Osteocyte (in vitro differentiated cells): ENCODE measurements at places on chromosomes 13 and 19. TPM values are rescaled to one million over a fixed set of nuclear protein-coding genes. Genes with fewer than 3 reads are reported as not detected.

Gene GPATCH1
- total RNA-seq: 8.2 and 9.4 TPM in 2 replicates

Gene SRRM5
- total RNA-seq: 0.24 and 0.35 TPM in 2 replicates

Gene ZFP82
- total RNA-seq: 8.9 TPM in 2 replicates

Gene RGCC
- total RNA-seq: 1.3 and 1.6 TPM in 2 replicates

Gene SLC6A16
- 5.3 and 6.0 TPM in 2 replicates for total RNA-seq

Gene S1PR2
- 21.8 and 23.6 TPM in 2 replicates for total RNA-seq

Gene RPS19
- 1,810 and 1,837 TPM in 2 replicates for total RNA-seq

GRCh38 chr19:42269478-42270345, 660 bp downstream of the CIC start:
- H3K4me1 ChIP-seq: peaks cover 34% of the 10 kb centered on the region
- DNase-seq: no peak
- H3K36me3 ChIP-seq: peaks cover 10% of the 10 kb centered on the region
- H3K27ac ChIP-seq: peak overlapping the region; percentile 93
- no peaks in the 10 kb centered on the region for H3K27me3 ChIP-seq
- peak overlapping the region; percentile 84 for H3K4me3 ChIP-seq

DNA sequence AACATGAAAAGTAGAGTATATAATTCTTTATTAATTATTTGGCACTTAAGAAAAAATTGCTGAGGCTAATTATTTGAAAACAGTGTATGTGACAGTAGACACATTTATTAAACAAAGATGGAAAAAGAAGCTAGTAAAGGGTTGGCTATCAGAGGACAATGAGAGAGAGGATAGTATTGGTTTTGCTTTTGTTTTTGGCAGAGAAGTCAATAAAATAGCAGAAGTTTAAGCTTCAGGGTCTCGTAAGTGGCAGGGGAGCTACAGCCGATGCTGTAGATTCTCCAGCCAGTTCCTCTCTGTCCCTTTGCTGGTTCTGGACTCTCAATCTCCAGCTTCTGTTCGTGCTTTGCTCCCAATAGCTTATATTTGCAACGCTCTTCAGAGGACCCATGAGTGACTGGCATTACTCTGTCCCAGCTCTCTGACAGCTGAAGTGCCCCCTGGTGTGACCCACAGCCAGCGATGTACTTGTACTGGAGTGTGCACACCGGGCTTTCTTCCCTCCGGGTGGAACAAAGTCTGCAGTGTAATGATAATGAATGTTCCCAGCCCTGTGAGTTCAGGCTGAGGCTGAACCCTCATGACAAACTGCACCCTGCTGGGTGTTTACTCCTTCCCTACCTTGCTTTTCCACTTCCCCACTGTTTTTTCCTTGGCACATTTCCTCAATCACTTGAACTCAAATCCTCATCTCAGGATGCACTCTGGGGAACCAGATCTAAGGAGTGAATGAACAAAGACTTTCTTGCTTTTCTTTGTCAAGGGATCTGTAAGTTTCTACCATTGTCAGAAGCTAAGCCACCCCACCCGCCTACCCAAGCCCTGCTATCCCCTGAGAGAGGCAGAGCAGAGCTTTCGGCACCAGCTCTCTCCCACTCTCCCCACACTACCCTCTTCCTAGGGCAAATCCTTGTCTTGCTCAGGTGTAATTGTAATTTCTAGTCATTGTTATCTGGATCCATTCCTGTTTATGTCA, 254.8 kb downstream of the LHFPL6 start:
- H3K27ac ChIP-seq: peak overlapping the region; percentile 78
- peak overlapping the region; percentile 34 for H3K4me3 ChIP-seq
- H3K36me3 ChIP-seq: peaks cover 23% of the 10 kb centered on the region
- no peaks in the 10 kb centered on the region for H3K27me3 ChIP-seq
- DNase-seq: no peak

GRCh38 chr13:37488726-37489125, 109.8 kb downstream of the POSTN start:
- no peaks in the 10 kb centered on the region for H3K27me3 ChIP-seq
- no peak for DNase-seq
- peak overlapping the region; percentile 58 for H3K27ac ChIP-seq
- no peaks in the 10 kb centered on the region for H3K36me3 ChIP-seq

- H3K4me3 ChIP-seq: no peak overlapping the region
- no peaks in the 10 kb centered on the region for H3K27me3 ChIP-seq
- no peak overlapping the region for H3K27ac ChIP-seq
Observed at GRCh38 chr19:10552510-10553053, 8.9 kb downstream of the ATG4D start.

DNA sequence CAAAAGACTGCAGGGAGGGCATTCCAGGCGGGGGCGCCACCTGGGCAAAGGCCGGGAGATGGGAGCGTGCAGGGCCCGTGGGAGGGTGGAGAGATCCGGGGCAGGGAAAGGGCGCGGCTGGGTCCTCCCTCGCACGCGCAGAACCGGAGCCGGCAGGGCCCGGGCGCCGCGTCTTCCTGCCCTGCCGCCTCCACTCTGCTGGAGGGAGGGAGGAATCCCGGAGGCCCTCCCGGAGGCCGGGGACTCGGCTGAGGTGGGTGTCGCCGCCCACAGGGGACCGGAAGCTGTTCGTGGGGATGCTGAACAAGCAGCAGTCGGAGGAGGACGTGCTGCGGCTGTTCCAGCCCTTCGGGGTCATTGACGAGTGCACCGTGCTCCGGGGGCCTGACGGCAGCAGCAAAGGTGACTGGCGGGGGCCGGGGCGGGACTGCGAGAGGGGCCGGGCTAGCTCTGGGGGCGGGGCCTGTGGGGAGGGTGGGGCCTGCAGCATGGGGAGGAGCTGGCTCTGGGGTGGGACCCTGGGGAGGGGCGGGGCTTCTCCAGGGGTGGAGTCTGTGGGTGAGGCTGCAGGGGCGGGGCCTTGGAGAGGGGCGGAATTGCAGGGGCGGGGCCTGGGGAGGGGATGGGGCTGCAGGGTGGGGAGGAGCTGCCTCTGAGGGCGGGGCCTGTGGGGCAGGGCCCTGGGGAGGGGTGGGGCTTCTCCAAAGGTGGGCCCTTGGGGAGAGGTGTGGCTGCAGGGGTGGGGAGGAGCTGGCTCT, 51.3 kb downstream of the CELF5 start:
- no peak overlapping the region for H3K27ac ChIP-seq
- peaks cover 28% of the 10 kb centered on the region for H3K27me3 ChIP-seq
- peaks cover 8% of the 10 kb centered on the region for H3K4me1 ChIP-seq
- H3K36me3 ChIP-seq: no peaks in the 10 kb centered on the region

DNA sequence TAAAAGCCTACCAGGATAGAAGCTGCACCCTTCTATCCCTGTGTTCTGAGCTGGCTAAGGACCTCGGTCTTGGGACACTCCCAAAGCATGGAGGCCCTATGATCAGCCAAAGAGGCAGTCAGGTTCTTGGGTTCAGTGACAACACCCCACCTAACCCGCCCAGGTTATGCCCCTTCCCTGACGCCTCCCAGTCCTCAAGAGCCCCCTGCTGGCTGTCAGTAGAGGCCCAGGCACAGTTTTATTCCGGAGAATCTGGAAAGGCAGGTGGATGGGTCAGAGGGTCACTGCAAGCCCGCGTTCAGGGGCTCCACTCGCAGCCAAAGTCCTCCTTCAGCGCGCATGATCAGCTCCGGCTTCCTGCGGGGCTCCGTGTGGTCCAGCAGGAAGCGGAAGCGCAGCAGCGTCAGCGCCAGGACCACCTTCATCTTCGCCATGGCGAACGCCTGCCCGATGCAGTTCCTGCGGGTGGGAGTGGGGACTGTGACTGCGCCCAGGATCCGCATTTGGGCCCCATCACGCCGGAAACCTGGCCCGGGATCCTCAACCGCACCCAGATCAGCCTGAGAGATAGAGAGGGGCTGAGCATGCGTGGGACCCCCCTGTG, 22.3 kb downstream of the OR10H3 start:
- no peaks in the 10 kb centered on the region for H3K36me3 ChIP-seq
- H3K27ac ChIP-seq: no peak overlapping the region
- H3K4me1 ChIP-seq: no peaks in the 10 kb centered on the region
- H3K4me3 ChIP-seq: no peak overlapping the region

DNA sequence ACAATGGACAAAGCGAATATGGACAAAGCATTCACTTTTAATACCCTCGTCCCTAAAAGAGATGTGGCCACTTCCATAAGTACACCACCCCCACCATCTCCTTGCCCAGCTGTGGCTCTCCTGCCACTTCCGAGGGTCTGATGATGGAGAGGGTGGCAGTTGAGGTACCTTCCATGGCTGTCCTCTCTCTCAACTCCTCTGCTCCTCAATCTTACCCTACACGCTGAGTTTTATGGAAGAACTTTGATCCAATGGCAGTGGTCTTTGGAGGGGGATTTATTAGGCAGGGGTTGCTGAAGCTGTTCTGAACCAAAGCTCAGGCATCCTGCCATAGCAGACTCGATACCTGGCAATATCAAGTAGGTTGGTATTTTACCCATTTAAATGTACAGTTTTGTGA, 413.0 kb downstream of the TSHZ3 start:
- H3K27me3 ChIP-seq: no peaks in the 10 kb centered on the region
- H3K36me3 ChIP-seq: no peaks in the 10 kb centered on the region
- no peak overlapping the region for H3K4me3 ChIP-seq
- no peak for DNase-seq

GRCh38 chr19:50458396-50459066, 17.8 kb upstream of the EMC10 start:
- no peak overlapping the region for H3K27ac ChIP-seq
- DNase-seq: no peak
- no peak overlapping the region for H3K4me3 ChIP-seq
- peaks cover 2% of the 10 kb centered on the region for H3K27me3 ChIP-seq
- no peaks in the 10 kb centered on the region for H3K36me3 ChIP-seq

DNA sequence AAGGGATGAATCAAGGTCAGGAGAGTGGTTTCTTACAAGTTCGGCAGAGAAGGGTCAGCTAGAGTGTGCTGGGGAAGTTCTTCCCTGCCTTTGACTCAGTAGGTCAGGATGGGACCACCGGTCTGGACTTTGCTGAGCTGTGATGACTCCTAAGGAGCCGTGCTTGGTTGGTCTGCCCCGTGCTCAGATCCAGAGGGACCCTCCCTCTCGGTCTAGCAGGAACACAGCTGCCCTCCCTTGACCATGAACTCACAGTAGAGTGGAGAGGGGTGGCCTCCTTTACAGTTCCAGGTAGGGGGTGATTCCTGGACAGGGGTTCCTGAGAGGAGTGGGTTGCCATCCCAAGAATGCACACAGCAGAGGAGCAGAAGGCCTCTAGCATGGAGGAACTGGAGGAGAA, 4.3 kb downstream of the RPS19 start:
- no peak overlapping the region for H3K27ac ChIP-seq
- no peaks in the 10 kb centered on the region for H3K27me3 ChIP-seq
- no peak for DNase-seq

DNA sequence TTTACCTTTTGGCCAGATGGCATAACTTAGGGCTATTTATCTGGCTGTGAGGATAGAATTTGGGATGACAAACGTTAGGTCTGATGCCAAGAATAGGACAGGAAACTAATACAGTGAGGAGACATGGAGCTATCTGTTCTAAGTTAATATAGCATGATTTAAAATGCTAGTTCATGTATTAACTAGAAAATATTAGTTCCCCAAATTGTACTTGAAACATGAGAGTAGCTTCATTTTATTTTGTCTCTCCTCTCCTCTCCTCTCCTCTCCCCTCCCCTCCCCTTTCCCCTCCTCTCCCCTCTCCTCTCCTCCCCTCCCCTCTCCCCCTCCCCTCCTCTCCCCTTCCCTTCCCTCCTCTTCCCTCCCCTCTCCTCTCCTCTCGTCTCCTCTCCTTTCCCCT, 101.1 kb upstream of the MYO16 start:
- H3K36me3 ChIP-seq: no peaks in the 10 kb centered on the region
- no peak overlapping the region for H3K4me3 ChIP-seq
- no peak for DNase-seq
- peaks cover 53% of the 10 kb centered on the region for H3K27me3 ChIP-seq

- H3K4me1 ChIP-seq: peaks cover 28% of the 10 kb centered on the region
- no peaks in the 10 kb centered on the region for H3K36me3 ChIP-seq
- DNase-seq: no peak
- H3K27me3 ChIP-seq: no peaks in the 10 kb centered on the region
- H3K27ac ChIP-seq: no peak overlapping the region
- H3K4me3 ChIP-seq: no peak overlapping the region
Observed at GRCh38 chr13:75789451-75790197, 153.5 kb downstream of the LMO7 start.

GRCh38 chr13:97369261-97369893, 64.6 kb upstream of the RAP2A start:
- DNase-seq: no peak
- no peaks in the 10 kb centered on the region for H3K27me3 ChIP-seq
- peaks cover 31% of the 10 kb centered on the region for H3K36me3 ChIP-seq
- H3K27ac ChIP-seq: peak overlapping the region; percentile 80
- H3K4me3 ChIP-seq: peak overlapping the region; percentile 66
- peaks cover 30% of the 10 kb centered on the region for H3K4me1 ChIP-seq

DNA sequence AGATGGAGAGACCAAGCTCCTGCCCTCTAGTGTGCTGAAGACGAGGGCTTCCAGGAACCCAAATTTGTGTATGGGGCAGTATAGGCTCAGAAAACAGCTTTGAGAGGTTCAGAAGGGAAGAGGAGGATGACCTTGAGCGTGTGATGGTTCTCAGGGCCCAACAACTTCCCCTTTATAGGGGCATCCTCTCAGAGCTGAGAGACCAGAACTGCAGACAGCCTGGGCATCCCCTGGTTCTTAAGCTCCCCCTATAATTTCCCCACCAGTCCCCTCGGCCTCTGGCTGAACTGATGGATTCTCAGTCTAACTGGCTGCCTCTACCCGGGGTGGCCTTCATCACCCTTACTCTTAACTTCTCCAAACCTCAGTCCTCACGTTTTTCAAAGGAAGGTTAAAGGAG, 167.5 kb downstream of the URI1 start:
- H3K27me3 ChIP-seq: no peaks in the 10 kb centered on the region
- no peak overlapping the region for H3K27ac ChIP-seq
- no peak overlapping the region for H3K4me3 ChIP-seq
- no peak for DNase-seq

DNA sequence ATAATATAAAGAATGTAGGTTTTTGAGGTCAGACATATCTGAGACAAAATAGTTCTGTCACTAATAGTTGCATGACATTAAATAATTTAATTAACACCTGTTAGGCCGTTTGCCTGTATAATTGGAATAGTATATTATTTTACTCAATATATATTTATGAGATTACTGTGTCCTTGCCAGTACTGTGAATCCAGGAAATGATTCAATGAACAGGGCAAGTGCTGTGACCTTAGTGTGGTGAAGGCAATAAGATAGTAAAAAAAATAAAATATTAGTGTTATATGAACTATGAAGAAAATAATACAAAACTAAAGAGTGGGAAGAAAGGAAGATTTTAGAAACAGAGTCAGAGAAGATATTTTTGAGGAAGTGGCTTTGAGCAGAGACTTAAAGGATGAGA, 403.7 kb downstream of the PCDH9 start:
- H3K27me3 ChIP-seq: no peaks in the 10 kb centered on the region
- DNase-seq: no peak
- no peaks in the 10 kb centered on the region for H3K36me3 ChIP-seq
- peaks cover 5% of the 10 kb centered on the region for H3K4me1 ChIP-seq
- H3K4me3 ChIP-seq: no peak overlapping the region

DNA sequence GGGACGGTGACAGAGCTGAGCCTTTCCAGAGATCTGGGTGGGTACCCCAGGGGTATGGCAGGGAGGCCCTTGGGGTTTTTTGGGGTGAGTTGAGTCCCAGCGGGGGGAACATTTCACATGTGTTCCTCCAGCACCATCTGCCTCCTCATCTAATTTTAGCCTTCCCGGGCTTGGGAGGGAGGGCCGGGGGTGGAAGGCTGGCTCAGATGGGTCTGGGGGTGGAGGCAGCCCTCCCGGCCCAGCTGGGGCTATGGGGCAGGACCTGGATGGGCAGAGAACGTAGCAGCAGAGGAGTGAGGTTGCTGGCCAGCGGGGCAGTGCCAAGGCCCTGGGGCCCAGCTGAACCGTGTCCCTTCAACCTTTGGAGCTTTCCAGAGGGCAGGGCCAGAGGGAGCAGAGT, 23.5 kb downstream of the ADGRL1 start:
- DNase-seq: no peak
- H3K36me3 ChIP-seq: no peaks in the 10 kb centered on the region
- no peak overlapping the region for H3K4me3 ChIP-seq
- no peaks in the 10 kb centered on the region for H3K27me3 ChIP-seq
- H3K4me1 ChIP-seq: peaks cover 2% of the 10 kb centered on the region
- H3K27ac ChIP-seq: no peak overlapping the region
